ENCODE measurements at places on chromosomes 16 and 17.

DNA sequence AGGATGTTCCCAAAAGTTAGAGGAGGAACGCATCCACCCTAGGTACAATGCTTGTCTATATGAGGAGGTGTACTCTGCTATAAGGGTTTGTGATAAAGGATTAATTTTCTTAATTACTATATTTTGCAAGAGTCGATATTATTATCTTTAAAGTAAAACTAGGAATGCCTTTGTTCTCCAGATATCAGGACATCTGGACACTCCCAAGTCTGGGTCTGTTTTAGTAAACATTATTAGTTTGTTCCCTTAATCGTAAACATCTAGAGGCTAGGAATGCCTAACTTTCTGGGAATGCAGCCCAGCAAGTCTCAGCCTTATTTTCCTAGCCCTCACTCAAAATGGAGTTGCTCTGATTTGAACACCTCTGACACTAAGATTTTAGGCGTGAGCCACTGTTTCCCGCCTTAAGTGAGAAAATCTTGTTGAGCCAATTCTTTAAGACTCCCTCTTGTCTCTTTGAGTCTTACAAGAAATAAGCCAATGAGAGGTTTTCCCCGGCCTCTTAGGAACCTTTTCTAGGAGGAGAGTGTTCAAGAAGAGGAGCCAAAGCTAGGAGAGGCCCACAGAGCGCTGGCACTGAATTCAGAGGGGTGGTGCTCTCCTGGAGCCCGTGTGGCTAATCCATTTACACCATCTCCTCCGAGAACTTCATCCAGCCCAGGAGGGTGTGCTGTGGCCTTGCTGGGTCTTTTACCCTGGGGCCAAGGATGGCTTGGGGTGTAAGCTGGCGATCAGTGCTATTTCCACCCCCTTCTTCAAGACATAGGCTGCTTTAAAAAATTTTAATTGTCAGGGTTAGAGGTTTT is 40.9 kb downstream of the SMARCE1 start:
- peak overlapping the region; percentile 97 for H3K27ac ChIP-seq
- peaks cover 100% of the 10 kb centered on the region for H3K4me1 ChIP-seq
- no peaks in the 10 kb centered on the region for H3K27me3 ChIP-seq

- DNase-seq = no peak
- no peaks in the 10 kb centered on the region for H3K36me3 ChIP-seq
- H3K4me1 ChIP-seq = peaks cover 39% of the 10 kb centered on the region
- no peaks in the 10 kb centered on the region for H3K27me3 ChIP-seq
- H3K27ac ChIP-seq = no peak overlapping the region
- H3K4me3 ChIP-seq = no peak overlapping the region
Observed at GRCh38 chr16:88798772-88799455, 4.7 kb upstream of the CDT1 start.

DNA sequence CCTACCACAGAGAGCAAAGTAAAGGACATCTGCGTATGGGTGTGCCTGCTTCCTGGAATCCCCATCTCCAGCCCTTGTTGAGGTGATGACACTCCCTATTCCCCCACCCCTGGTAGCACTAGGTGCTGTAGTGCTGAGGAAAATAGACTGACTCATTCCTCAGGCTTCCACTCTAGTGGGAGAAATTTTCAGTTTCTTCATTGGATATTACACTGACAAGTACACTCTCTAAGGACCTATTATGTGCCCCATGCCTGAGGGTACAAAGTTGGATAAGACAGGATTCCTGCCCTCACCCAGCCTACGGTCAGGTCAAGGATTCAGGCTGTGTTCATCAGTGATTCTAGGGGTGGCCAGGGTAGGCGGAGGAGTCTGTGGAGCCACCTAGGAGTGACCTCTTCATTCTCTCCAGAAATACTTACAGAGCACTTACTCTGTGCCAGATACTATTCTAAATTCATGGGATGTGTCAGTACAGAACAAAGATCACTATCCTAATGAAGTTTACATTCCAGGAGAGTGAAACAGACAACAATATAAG is 4.5 kb upstream of the ZC3H7A start:
- no peak overlapping the region for H3K4me3 ChIP-seq
- peaks cover 27% of the 10 kb centered on the region for H3K4me1 ChIP-seq
- no peak overlapping the region for H3K27ac ChIP-seq
- H3K36me3 ChIP-seq = no peaks in the 10 kb centered on the region
- no peaks in the 10 kb centered on the region for H3K27me3 ChIP-seq

GRCh38 chr16:97822-98221 is 19.8 kb downstream of the MPG start:
- no peak for DNase-seq
- no peaks in the 10 kb centered on the region for H3K27me3 ChIP-seq
- no peak overlapping the region for H3K4me3 ChIP-seq
- H3K4me1 ChIP-seq = no peaks in the 10 kb centered on the region
- H3K36me3 ChIP-seq = peaks cover 5% of the 10 kb centered on the region
- no peak overlapping the region for H3K27ac ChIP-seq

DNA sequence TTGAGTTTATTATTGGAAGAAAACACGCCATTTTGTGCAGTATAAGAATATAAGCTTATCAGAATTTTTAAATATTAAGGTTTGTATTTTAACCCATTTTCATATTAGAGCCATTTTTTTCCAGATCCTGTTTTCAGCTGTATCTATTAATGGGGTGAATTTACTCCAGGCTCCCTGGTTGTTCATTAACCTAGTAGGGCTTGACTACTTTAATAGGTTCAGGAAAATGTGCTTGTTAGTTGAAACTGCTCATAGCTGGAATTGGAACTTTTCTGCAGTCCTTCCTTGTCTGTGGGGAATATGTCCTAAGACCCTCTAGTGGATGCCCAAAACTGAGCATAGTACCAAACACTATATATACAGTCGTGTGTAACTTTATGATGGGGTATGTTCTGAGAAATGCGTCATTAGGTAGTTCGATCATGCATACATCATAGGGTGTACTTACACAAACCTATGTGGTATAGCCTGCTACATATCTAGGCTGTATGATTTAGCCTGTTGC is 28.0 kb downstream of the NFAT5 start:
- H3K27me3 ChIP-seq = no peaks in the 10 kb centered on the region
- H3K4me1 ChIP-seq = peaks cover 12% of the 10 kb centered on the region
- no peak overlapping the region for H3K4me3 ChIP-seq
- no peak for DNase-seq
- H3K36me3 ChIP-seq = no peaks in the 10 kb centered on the region
- no peak overlapping the region for H3K27ac ChIP-seq

GRCh38 chr16:83302853-83303252 is 504.9 kb upstream of the HSBP1 start:
- no peaks in the 10 kb centered on the region for H3K27me3 ChIP-seq
- no peak overlapping the region for H3K27ac ChIP-seq
- no peak for DNase-seq
- H3K4me1 ChIP-seq = no peaks in the 10 kb centered on the region
- no peaks in the 10 kb centered on the region for H3K36me3 ChIP-seq

DNA sequence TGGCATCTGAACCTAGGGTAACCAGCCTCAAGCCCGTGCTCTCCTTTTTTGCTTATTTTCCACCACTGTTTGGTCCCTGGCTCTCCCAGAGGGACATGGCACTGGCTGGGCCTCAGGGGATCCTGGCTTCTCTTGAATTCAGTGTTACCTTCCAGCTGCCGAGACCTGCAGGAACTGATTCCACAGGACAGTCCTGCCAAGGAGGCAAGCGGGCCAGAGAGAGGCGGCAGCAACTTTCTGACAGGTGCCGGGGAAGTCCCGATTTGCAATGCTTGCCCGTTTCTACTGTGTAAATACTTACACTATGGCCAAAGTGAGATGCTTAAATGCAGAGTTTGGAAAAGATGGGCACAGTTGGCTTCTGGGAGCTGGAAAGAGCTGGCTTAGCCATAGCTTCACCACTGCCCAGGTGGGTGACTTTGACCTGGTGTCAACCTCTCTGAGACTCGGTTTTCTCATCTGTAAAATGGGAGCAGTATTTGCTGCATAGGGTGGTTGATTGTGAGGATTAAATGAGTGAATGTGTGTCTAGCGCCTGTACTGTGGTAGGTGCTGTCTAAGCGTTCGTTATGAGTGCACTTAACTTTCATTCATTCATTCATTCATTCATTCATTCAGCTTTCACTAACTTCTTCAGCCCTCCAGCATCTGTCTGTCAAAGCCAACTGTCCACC is 124.9 kb downstream of the CMIP start:
- no peaks in the 10 kb centered on the region for H3K27me3 ChIP-seq
- H3K27ac ChIP-seq = no peak overlapping the region
- H3K4me3 ChIP-seq = no peak overlapping the region
- H3K36me3 ChIP-seq = no peaks in the 10 kb centered on the region
- no peak for DNase-seq
- H3K4me1 ChIP-seq = no peaks in the 10 kb centered on the region

DNA sequence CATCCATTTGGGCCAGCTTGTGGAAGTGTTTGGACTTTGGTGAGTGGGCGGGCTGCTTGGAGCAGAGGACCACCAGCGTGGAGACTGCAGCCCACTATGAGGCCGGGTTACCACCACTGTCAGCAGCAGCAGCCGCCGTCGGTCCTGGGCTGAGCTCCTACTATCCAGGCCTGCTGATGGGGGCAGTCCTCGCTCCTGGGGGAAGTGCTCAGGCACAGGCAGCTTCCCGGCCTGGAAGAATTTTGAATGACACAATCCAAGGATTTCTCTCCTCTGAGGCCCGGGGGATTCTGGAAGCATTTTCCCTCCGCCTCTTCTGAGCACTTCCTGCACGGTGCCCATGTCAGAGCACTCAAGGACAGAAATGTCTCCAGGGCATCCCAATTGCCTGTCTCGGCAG is 5.3 kb upstream of the NOD2 start:
- H3K27ac ChIP-seq = no peak overlapping the region
- peaks cover 54% of the 10 kb centered on the region for H3K4me1 ChIP-seq
- no peak overlapping the region for H3K4me3 ChIP-seq
- DNase-seq = no peak
- H3K27me3 ChIP-seq = no peaks in the 10 kb centered on the region

DNA sequence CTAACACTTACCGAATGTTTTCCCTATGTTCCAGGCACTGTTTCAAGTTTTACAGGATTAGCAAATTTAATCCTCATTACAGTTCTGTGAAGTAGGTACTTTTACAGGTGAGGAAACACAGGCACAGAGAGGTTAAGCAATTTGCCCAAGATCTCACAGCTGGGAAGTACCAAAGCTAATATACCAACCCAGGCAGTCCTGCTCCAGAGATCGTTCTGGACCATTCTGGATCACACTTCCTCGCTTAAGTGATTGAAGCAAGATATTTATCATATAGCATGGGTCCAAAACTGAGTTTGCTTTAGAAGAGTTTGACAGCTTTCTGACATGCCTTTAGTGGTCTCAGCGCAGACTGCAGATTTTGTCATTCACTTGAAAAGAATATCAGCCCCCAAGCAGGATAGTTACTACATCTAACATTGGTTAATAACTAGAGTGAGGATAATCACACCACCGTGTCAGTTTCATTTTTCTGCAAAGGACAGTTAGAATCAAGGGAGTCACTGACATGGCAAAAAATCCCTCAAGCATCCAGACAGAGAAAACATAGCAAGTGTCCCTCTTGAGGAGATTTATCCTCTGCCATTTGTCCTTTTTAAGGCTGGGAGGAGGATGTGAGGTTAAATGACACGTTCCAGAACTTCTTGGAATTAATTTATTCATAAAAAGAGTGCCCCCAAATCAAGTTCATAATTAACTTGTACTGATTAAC is 5.1 kb downstream of the HS3ST3B1 start:
- no peaks in the 10 kb centered on the region for H3K27me3 ChIP-seq
- peaks cover 78% of the 10 kb centered on the region for H3K4me1 ChIP-seq
- H3K27ac ChIP-seq = no peak overlapping the region

GRCh38 chr16:85523602-85524364 is 89.3 kb upstream of the GSE1 start:
- no peaks in the 10 kb centered on the region for H3K27me3 ChIP-seq
- no peaks in the 10 kb centered on the region for H3K36me3 ChIP-seq
- no peak overlapping the region for H3K4me3 ChIP-seq
- no peaks in the 10 kb centered on the region for H3K4me1 ChIP-seq
- DNase-seq = no peak
- H3K27ac ChIP-seq = no peak overlapping the region
